ENCODE measurements at places on chromosomes 1 and 21. TPM values are rescaled to one million over a fixed set of nuclear protein-coding genes. Genes with fewer than 3 reads are reported as not detected.

DNA sequence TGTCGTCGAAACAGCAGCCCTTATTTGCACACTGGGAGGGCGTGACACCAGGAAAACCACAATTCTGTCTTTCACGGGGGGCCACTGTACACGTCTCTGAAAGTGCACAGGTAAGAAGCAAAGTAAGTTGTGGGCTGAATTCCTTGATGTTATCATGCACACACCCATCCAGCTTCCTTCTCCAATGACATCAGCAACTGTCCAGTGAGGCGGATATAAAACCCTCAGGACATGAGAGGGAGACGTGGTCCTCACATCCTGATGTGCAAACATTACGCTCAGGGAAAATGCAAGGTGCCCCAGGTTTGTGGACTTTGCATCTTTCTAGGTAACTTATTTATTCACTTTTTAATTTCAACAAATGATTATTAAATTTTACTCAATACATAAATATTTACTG is 3.0 kb downstream of the TFF1 start:
- DNase-seq: no peak
- H3K27ac ChIP-seq: no peak overlapping the region
- H3K27me3 ChIP-seq: peaks cover 5% of the 10 kb centered on the region
- peaks cover 8% of the 10 kb centered on the region for H3K4me1 ChIP-seq
- H3K36me3 ChIP-seq: no peaks in the 10 kb centered on the region

- peaks cover 4% of the 10 kb centered on the region for H3K27me3 ChIP-seq
- no peaks in the 10 kb centered on the region for H3K36me3 ChIP-seq
- no peak overlapping the region for H3K4me3 ChIP-seq
- no peaks in the 10 kb centered on the region for H3K4me1 ChIP-seq
- DNase-seq: no peak
These were observed 319.5 kb upstream of the USP24 start for GRCh38 chr1:55534565-55535121.

- no peaks in the 10 kb centered on the region for H3K27me3 ChIP-seq
- H3K4me1 ChIP-seq: no peaks in the 10 kb centered on the region
- no peak for DNase-seq
- no peak overlapping the region for H3K4me3 ChIP-seq
These were observed 46.4 kb downstream of the RGS21 start for GRCh38 chr1:192363177-192363576.

ETNK2 gene
- total RNA-seq: 0.37 TPM

- no peaks in the 10 kb centered on the region for H3K27me3 ChIP-seq
- no peak overlapping the region for H3K27ac ChIP-seq
- H3K36me3 ChIP-seq: peaks cover 4% of the 10 kb centered on the region
- no peak for DNase-seq
- H3K4me3 ChIP-seq: no peak overlapping the region
- H3K4me1 ChIP-seq: no peaks in the 10 kb centered on the region
These were observed 67.0 kb downstream of the EIF2B3 start for GRCh38 chr1:44919400-44919799.

NTNG1 gene
- not detected for total RNA-seq

FMN2 gene
- not detected for total RNA-seq

DNA sequence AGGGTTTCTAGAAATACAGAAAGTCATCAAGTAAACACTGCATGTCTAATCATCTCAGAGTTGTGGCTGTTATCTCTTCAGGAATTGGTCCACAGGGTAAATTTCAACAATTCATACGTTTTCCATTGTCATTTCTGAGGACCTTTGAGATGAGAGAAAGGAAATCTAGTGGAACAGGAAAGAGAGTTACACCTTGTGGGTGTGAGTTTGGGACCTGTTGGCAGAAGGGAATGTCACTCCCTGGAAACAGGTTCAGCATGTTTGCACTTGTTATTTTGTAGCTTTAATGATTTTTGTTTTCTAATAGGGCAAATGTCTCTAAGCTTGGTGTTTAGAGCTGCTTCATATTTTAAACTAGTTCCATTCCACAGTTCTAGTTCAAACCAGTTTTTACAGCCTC is 5.6 kb downstream of the TMEM167B start:
- H3K36me3 ChIP-seq: peaks cover 42% of the 10 kb centered on the region
- H3K27ac ChIP-seq: no peak overlapping the region
- no peak for DNase-seq
- no peak overlapping the region for H3K4me3 ChIP-seq
- no peaks in the 10 kb centered on the region for H3K27me3 ChIP-seq

KIF1B gene
- 21.9 TPM for total RNA-seq

OR2M2 gene
- total RNA-seq: not detected

DNA sequence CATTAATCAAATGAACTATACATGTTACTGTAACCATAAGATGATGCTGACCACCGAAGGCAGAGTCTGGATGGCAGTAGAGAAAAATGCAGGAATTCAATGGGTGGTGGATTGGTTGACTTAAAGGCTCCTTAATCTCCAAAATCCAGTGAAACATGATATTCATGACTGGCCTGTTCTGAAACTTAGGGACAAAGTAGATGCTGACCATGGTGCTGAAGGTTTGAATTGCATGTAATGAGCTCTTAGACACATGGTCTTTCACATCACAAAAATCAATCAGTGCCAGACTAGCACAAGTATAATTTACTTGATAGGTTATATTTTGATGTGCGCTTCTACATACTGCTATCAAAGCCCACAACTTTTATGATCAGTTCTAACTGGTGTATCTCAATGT is 30.9 kb upstream of the NTMT2 start:
- no peaks in the 10 kb centered on the region for H3K36me3 ChIP-seq
- no peak overlapping the region for H3K27ac ChIP-seq
- no peaks in the 10 kb centered on the region for H3K27me3 ChIP-seq
- DNase-seq: no peak
- H3K4me3 ChIP-seq: no peak overlapping the region

NR5A2 gene
- total RNA-seq: not detected

NUDT17 gene
- total RNA-seq: 2.6 TPM

- H3K4me3 ChIP-seq: no peak overlapping the region
- H3K27ac ChIP-seq: no peak overlapping the region
- H3K27me3 ChIP-seq: peaks cover 6% of the 10 kb centered on the region
- no peak for DNase-seq
- no peaks in the 10 kb centered on the region for H3K4me1 ChIP-seq
These were observed 366.9 kb downstream of the SIPA1L2 start for GRCh38 chr1:232262991-232263390.

DNA sequence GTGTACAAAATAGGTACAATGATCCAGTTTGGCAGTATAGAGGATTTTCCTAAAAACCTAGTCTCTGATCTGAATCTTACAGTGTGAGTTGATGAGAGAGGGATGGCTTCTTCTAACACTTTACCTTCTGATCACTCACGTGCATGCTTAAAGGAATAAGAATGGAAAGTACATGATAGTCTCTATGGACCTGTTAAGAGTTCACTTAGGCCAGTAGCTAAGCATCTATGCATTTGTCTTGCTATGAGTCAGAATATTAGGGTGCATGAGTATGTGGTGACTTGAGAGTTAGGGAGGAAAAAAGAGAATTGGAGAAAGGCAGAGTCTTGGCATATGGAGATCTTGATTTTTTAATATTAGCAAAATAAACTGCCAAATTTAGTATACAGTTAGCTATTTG is 206.3 kb downstream of the COL11A1 start:
- H3K36me3 ChIP-seq: no peaks in the 10 kb centered on the region
- DNase-seq: no peak
- no peak overlapping the region for H3K4me3 ChIP-seq
- H3K27me3 ChIP-seq: no peaks in the 10 kb centered on the region

DNA sequence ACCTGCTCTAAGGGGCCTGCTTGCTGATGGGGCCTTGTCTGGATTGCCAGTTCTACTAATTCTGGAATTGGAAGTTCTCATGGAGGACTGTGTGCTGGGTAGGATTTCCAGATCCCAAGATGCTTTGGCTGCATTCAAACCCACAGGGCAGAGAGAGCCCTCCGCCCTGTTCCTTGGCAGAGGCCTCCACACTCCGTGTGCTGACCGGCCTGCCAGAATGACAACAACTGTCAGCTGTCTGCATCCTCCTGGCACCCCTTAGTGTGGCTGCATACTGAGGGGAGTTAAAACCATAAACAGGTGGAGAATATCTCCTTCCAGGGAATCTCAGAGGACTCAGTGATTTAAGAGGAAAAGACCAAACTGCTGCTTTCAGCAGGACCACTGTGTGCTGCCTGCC is 60.7 kb downstream of the ADARB1 start:
- peaks cover 8% of the 10 kb centered on the region for H3K4me1 ChIP-seq
- DNase-seq: no peak
- H3K36me3 ChIP-seq: no peaks in the 10 kb centered on the region
- no peaks in the 10 kb centered on the region for H3K27me3 ChIP-seq
- no peak overlapping the region for H3K27ac ChIP-seq

- H3K27ac ChIP-seq: no peak overlapping the region
- no peak overlapping the region for H3K4me3 ChIP-seq
- H3K4me1 ChIP-seq: peaks cover 18% of the 10 kb centered on the region
- DNase-seq: no peak
- H3K27me3 ChIP-seq: no peaks in the 10 kb centered on the region
- no peaks in the 10 kb centered on the region for H3K36me3 ChIP-seq
These were observed 45.2 kb upstream of the PSEN2 start for GRCh38 chr1:226825037-226825745.

- H3K27ac ChIP-seq: no peak overlapping the region
- H3K4me1 ChIP-seq: peaks cover 4% of the 10 kb centered on the region
- no peak overlapping the region for H3K4me3 ChIP-seq
- no peaks in the 10 kb centered on the region for H3K27me3 ChIP-seq
- no peaks in the 10 kb centered on the region for H3K36me3 ChIP-seq
These were observed 83.7 kb downstream of the DPYD start for GRCh38 chr1:97837161-97837560.

DNA sequence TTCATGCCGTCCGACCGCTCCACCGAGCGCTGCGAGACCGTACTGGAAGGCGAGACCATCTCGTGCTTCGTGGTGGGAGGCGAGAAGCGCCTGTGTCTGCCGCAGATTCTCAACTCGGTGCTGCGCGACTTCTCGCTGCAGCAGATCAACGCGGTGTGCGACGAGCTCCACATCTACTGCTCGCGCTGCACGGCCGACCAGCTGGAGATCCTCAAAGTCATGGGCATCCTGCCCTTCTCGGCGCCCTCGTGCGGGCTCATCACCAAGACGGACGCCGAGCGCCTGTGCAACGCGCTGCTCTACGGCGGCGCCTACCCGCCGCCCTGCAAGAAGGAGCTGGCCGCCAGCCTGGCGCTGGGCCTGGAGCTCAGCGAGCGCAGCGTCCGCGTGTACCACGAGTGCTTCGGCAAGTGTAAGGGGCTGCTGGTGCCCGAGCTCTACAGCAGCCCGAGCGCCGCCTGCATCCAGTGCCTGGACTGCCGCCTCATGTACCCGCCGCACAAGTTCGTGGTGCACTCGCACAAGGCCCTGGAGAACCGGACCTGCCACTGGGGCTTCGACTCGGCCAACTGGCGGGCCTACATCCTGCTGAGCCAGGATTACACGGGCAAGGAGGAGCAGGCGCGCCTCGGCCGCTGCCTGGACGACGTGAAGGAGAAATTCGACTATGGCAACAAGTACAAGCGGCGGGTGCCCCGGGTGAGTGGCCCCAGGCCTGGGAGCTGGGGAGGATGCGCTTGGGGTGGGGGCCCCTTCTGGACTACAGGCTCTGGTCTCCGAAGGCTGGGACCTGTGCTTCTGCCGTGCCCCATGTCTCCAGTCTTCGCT is 1.1 kb downstream of the SKI start:
- H3K36me3 ChIP-seq: peaks cover 28% of the 10 kb centered on the region
- H3K27ac ChIP-seq: peak overlapping the region; percentile 85
- H3K4me1 ChIP-seq: peaks cover 29% of the 10 kb centered on the region
- peak overlapping the region; percentile 92 for H3K4me3 ChIP-seq

DNA sequence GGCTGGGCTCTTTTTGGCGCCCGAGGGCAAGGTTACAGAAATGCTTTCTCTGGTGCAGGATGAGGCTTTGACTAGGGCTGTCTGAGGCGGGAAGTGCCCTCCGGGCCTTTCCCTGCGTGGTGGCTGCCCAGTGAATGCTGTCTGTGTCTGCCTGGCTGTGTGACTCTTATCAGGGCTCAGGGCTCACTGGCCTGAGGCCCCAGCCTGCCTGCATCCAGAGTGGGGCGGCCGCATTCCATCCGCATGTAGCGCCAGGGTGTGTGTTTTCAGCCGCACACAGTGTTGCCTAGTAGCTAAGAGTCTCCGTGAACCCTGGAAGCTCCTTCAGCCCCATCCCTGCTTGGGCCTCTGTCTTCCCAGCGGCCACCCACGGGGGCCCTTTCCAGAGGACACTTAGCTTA is 59.1 kb downstream of the FAAP20 start:
- H3K4me3 ChIP-seq: no peak overlapping the region
- no peaks in the 10 kb centered on the region for H3K27me3 ChIP-seq
- H3K4me1 ChIP-seq: peaks cover 8% of the 10 kb centered on the region

GMEB1 gene
- 26.0 TPM for total RNA-seq

RUNX3 gene
- total RNA-seq: 129 TPM

GRCh38 chr21:33880626-33881025 is 35.0 kb downstream of the ATP5PO start:
- no peaks in the 10 kb centered on the region for H3K4me1 ChIP-seq
- DNase-seq: no peak
- no peak overlapping the region for H3K27ac ChIP-seq
- H3K27me3 ChIP-seq: peaks cover 9% of the 10 kb centered on the region
- H3K36me3 ChIP-seq: no peaks in the 10 kb centered on the region

HLX gene
- 8.2 TPM for total RNA-seq

- H3K27me3 ChIP-seq: peaks cover 5% of the 10 kb centered on the region
- H3K4me3 ChIP-seq: no peak overlapping the region
- no peak for DNase-seq
- H3K36me3 ChIP-seq: no peaks in the 10 kb centered on the region
- H3K4me1 ChIP-seq: no peaks in the 10 kb centered on the region
These were observed 25.9 kb upstream of the NID1 start for GRCh38 chr1:236090741-236091147.

- no peak overlapping the region for H3K4me3 ChIP-seq
- H3K27ac ChIP-seq: no peak overlapping the region
- peaks cover 26% of the 10 kb centered on the region for H3K36me3 ChIP-seq
These were observed 25.9 kb downstream of the FGGY start for GRCh38 chr1:59322814-59323213.

GRCh38 chr1:77830946-77831345 is 51.5 kb downstream of the MIGA1 start:
- DNase-seq: no peak
- peaks cover 4% of the 10 kb centered on the region for H3K4me1 ChIP-seq
- H3K36me3 ChIP-seq: peaks cover 17% of the 10 kb centered on the region
- no peaks in the 10 kb centered on the region for H3K27me3 ChIP-seq
- H3K27ac ChIP-seq: no peak overlapping the region
- no peak overlapping the region for H3K4me3 ChIP-seq

INAVA gene
- not detected for total RNA-seq

DNA sequence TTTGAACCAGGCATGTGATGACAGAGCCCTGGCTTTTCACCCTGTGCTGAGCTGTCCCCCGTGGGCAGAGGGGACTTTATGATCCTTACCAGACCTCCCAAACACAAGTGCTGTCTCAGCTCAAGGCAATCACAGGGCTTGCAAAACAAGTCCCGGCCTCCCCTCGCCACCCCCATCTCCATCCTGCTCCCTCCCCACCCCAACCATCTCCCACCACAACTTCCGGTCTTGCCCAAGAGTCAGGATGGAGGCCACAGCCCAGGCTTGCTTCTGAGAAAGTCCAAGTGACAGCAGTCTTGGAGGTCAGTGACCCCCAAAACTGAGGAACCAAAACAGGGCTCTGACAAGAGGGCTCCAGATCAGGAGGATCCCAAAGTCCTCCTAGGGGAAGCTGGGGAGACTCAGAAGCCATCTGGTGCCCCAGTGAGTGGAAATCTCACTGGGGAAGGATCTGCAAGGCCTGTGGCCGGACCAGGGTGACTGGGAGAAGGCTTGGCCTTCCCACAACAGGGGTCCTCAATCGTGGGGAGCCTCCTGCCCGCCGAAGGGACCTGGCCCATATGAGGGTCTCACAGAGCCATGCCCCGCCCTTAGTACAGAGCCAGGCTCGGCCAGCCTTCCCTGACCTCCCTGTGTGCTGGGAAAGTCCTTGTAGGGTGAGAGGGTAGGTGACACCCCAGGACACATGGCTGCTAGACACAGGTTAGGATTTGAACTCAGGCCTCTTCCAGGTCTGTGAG is 4.5 kb upstream of the SDC3 start:
- no peak overlapping the region for H3K27ac ChIP-seq
- H3K36me3 ChIP-seq: no peaks in the 10 kb centered on the region
- peaks cover 19% of the 10 kb centered on the region for H3K27me3 ChIP-seq

SLC5A9 gene
- total RNA-seq: not detected

All from activated T-helper 2 cell treated with anti-CD3 and anti-CD28 coated beads, Interferon-gamma antibody, Interleukin-2, Interleukin-4, amounts not matched to agents 10 μg/mL and 5 μg/mL and 100 μg/mL, durations not matched to agents 14 hours and 24 hours and 36 hours (primary cell).